ENCODE measurements at places on chromosomes 4 and X.

- DNase-seq = no peak
Measured at GRCh38 chr4:83010111-83010521, 507 bp downstream of the LIN54 start.

GRCh38 chrX:137930533-137930932 lies 364.6 kb downstream of the ZIC3 start:
- DNase-seq = no peak

DNA sequence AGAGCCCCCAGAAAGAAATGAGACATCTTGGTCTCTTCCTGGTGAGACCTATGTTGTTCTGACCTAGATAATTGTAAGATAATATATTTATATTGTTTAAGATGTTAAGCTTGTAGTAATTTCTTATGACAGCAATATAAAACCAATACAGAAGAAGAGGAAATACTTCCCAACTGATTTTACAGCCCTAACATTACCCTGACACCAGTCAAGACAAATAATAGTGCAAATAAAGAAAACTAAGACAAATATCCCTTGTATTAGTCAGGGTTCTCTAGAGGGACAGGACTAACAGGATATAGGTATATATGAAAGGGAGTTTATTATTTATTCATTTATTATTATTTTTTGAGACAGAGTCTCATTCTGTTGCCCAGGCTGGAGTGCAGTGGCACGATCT lies 18.7 kb downstream of the TCEAL8 start:
- no peak for DNase-seq

GRCh38 chr4:94285666-94286065 lies 57.0 kb downstream of the HPGDS start:
- no peak for DNase-seq

- no peak for DNase-seq
Measured at GRCh38 chr4:34258176-34258575, 1986.1 kb downstream of the ARAP2 start.

- DNase-seq = no peak
Measured at GRCh38 chr4:183100827-183101226, 1.8 kb downstream of the WWC2 start.

- no peak for DNase-seq
Measured at GRCh38 chr4:55409468-55410171, 13.9 kb downstream of the TMEM165 start.

GRCh38 chr4:5204781-5205180 lies 153.5 kb downstream of the STK32B start:
- DNase-seq = no peak

DNA sequence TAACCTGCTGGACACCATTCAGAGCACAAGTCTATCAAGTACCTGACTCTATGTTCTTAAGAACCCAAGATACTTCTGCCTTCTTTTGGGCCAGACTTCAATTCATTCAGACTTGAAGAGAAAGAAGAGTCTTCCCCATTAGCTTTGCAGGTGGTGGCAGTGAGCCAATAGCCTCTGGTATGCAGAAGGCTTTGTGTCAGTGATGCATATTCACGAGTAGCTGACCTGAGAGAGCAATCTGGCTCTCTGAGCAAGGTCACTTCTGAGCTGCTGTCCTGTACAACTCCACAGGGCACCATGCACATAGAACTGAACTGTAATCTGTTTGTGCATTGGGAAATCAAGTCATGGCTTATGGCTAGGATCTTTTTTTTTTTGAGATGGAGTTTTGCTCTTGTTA lies 39.9 kb upstream of the SPINK2 start:
- no peak for DNase-seq

- no peak for DNase-seq
Measured at GRCh38 chr4:54572152-54572542, 85.6 kb upstream of the KIT start.

- no peak for DNase-seq
Measured at GRCh38 chr4:171993247-171993646, 180.0 kb downstream of the GALNTL6 start.

DNA sequence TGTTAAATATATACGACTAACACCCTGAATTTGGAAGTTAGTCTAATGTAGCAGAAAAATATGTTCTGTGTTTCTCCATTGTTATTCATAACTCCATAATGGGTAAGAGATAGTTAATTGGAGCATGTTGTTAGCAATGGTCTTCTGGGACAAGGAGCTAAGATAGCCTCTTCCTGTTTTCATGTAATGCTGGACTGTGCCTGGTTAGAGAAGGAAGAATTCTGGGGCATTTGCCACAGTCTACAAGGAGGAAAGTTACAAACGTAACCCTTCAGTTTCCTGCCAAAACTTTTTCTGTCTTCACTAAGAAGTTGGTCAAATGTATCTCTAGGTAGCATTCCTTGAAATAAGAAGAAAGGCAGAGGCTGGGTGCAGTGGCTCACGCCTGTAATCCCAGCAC lies 5.8 kb downstream of the PRDX4 start:
- no peak for DNase-seq

DNA sequence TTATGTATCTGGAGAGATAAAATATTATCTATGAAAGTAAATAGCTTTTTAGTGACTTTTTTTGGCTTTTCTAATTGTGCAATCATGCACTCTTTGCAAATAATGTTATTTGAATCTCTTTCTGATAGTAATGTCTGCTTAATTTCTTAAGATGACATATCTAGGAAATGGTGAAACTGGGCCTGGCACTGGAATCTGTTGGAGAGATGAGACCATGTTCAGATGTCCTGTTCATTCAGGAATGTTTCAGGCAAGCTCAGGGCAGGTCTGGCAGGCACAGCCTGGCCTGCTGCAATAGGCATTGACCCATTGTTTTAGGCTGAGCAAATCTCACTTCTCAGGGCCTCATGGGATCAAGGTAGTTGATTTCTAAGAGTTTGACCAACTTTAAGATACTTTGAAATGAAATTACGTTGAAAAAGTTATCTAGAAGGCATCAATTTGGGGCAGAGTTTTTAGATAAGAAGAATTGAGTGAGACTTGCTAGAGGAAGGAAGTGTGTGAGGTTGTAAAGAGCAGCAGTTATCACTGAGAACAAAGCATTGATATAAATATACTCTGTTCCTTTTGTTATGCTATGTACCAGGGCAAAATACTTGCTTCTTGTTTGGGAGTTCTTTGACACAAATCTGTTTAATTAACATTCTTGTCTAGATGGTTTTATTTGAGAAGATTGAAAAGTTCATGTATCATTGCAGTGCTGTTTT lies 133.0 kb upstream of the LEF1 start:
- DNase-seq = no peak

- no peak for DNase-seq
Measured at GRCh38 chr4:127250577-127250976, 382.2 kb upstream of the INTU start.
